ENCODE measurements at places on chromosomes 6 and 20.

GRCh38 chr6:138572167-138572875 is 73.0 kb upstream of the NHSL1 start:
- no peak for DNase-seq

- no peak for DNase-seq
Measured at GRCh38 chr6:162177746-162178145, 549.8 kb downstream of the PRKN start.

- no peak for DNase-seq
Measured at GRCh38 chr6:32785781-32786533, 22.6 kb upstream of the HLA-DQB2 start.

GRCh38 chr6:133957780-133958242 is 4.8 kb downstream of the TBPL1 start:
- no peak for DNase-seq

- DNase-seq: no peak
Measured at GRCh38 chr6:68559070-68559469, 76.0 kb upstream of the ADGRB3 start.

DNA sequence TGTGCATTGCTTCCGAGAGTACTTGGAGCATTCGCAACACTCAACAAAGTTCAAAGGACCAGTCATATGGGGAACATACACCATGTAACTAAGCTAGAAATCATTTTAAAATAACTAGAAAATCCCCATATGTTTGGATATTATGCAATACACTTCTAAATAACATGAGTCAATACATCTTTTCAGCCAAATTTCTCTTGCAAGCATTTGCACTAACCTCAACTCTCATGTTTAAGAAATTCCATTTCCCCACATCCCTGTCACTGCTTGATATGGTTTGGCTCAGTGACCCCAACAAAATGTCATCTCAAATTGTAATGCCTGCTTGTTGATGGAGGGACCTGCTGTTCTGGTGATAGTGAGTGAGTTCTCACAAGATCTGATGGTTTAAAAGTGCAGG is 85.7 kb upstream of the CST7 start:
- no peak for DNase-seq

DNA sequence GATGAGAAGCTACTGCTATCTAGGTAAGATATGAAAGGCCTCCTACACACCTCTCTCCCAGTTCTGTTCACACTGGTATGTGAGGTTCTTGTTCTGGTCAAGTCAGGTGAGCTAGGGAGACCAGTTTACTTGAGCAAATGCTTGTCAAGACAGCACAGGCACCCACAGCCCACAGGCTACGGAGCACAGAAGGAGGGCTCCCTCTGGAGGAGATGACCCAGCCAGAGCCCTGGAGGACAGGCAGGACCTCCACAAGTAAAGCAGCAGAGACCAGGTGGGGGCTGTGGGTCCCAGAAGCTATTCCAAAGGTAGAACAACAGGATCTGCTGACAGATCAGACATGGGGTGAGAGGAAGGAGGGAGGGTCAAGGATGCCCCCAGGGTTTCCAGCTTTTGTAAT is 13.2 kb downstream of the MMP24OS start:
- DNase-seq: no peak

- no peak for DNase-seq
Measured at GRCh38 chr6:159125951-159126352, 43.2 kb upstream of the FNDC1 start.

- no peak for DNase-seq
Measured at GRCh38 chr20:25037288-25038102, 20.4 kb downstream of the ACSS1 start.

- no peak for DNase-seq
Measured at GRCh38 chr6:10759884-10760329, 12.3 kb downstream of the TMEM14B start.

GRCh38 chr6:13360671-13361540 is 32.6 kb upstream of the TBC1D7 start:
- DNase-seq: no peak

DNA sequence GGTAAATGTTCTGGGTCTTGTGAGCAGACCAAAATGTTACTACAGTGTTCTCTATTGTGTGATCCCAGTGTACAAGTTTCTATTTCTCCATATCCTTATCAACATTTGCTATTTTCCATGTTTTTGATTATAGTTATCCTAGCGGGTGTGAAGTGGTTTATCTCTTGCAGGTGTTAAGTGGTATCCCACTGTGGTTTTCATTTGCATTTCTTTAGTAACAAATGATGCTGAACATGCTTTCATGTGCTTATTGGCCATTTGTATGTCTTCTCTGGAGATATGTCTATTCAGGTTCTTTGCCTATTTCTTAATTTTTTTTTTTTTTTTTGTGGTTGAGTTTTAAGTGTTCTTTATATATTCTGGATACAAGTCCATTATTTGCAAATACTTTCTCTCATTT is 35.5 kb downstream of the NSFL1C start:
- DNase-seq: no peak

- DNase-seq: no peak
Measured at GRCh38 chr20:18926965-18927364, 113.4 kb downstream of the SCP2D1 start.

DNA sequence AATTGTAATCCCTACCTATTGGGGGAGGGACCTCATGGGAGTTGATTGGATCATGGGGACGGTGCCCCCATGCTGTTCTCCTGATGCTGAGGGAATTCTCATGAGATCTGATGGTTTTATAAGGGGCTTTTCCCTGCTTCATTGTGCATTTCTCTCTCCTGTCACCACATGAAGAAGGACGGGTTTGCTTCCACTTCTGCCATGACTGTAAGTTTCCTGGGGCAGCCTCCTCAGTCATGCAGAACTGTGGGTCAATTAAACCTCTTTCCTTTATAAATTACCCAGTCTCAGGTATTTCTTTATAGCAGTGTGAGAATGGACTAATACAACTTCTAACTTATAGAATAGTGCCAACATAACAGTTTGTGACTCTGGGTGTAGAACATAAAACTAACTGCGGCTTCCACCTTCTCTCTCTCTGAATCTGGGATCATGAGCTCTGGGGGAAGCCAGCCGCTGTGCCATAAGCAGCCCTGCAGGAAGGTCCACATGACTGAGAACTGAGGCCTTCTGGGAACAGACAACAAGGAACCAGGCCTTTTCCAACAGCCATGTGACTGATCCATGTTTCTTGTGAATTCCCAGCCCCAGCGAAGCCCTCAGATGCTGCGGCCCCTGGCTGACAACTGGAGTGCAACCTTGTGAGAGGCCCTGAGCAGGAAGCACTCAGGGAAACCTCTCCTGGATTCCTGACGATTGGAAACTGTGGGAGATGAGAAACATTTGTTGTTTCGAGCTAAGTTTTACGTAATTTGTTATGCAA is 3.4 kb upstream of the HLA-A start:
- DNase-seq: no peak

GRCh38 chr20:32193996-32194395 is 13.5 kb downstream of the PLAGL2 start:
- no peak for DNase-seq

DNA sequence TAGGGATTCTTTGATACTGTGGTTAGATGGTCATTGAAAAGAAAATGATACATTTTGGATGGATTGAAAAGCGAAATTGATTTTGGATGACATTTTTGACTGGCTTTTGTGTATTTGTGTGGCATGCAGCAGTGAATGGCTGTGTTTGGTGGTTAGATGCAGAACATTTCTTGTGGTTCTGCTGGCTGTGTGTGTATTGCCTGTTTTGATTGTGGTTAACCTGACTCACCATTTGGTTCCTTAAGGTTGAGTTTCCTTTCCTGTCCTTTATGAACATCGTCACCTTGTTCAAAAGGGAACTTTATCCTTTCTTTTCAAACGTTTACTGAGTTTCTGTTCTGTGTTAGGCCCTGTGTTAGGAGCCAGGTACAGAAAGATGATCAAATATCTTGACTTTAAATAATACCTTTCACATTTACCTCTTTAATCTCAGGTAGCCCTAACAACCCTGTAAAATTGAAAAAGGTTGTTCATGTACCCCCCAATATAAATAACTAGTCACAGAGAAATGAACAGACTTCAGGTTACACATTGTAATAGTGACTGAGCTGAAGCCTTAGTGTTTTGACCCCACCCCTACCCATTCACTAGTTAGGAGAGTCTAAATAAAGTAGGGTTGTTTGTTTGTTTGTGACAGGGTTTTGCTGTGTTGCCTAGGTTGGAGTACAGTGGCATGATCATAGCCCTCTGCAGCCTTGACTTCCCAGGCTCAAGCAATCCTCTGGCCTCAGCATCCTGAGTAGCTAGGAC is 23.8 kb downstream of the ANKS1A start:
- no peak for DNase-seq

- no peak for DNase-seq
Measured at GRCh38 chr6:36858407-36858981, 16.1 kb downstream of the PPIL1 start.

DNA sequence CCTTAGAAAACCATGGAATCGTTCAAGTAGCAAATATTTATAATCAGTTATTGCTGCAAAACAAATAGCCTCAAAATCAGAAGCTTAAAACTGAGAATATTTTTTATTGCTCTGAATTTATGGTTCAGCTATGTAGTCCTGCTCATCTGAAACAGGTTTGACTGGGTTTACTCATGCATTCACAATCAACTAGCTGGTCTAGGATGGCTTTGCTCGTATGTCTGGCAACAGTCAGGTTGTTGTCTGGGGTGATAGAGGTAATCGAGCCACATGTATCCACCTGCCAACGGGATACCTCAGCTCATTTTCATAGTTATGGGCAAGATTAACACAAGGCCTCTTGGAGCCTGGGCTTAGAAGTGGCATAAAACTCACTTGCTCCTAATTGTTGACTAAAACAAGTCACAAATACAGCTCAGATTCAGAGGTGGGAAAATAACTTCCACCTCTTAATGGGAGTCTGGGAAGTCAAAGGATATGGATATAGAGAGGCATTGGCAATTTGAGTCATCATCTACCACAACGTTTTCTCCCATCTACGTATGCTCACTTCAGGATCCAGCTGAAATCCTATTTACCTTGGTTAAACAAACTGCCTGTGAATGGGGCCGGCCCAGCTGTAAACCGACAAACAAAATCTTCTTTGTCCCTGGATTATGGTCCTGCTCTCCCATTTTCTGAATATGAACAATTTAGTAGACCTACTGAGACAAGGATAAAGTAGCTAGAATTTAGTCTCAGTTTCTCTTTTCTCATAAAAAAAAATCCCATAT is 54.5 kb upstream of the TENT5A start:
- no peak for DNase-seq

GRCh38 chr6:36546308-36546919 is 865 bp downstream of the STK38 start:
- no peak for DNase-seq

DNA sequence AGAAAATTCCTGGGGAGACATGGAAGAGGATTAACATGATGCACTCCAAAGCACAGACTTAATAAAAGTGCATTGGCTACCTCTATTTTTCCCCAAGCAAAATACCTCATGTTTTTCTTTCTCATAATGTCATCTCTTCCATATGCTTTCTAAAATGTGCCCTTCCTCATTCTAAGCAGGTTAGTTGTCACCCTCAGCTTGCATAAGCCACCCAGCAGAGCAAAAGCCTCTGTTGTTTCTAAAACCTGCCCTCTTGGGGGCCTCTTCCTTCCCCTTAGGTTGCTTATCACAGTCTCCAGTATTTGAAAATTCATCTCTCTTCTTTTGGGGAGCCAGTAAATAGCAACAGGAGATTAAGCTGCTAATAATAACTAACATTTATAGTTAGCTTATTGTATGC is 183.6 kb upstream of the FLRT3 start:
- DNase-seq: no peak

- DNase-seq: no peak
Measured at GRCh38 chr6:112571488-112572270, 224.5 kb downstream of the RFPL4B start.

DNA sequence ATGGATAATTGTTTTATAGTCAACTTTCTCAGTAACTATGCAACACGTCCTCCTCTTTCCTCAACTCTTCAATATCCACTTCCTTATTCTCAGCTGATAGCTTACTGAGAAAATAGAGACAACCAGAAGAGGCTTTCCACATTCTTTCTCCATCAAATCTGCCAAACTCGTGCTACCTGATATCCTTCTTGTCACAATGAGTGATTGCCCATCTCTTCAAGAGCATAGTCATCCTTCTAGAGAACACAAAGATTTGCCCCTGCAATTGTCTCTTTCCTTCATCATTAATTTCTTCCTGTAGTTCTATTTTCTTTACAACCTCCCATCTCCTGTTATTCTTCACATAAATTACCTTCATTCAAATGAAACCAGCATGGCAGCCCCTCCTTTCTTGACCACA is 75.9 kb upstream of the RGS17 start:
- no peak for DNase-seq

- no peak for DNase-seq
Measured at GRCh38 chr20:56362833-56363413, 4.1 kb downstream of the FAM210B start.

All from stimulated activated CD8-positive, alpha-beta memory T cell treated with anti-CD3 and anti-CD28 coated beads, Interleukin-7, amount 100 ng/mL, for 1 hour (primary cell).